Epithelial cell of proximal tubule (primary cell): ENCODE measurements at places on chromosomes 12 and 14.

GRCh38 chr12:49301760-49302159 is 6.8 kb downstream of the PRPH start:
- DNase-seq = no peak

DNA sequence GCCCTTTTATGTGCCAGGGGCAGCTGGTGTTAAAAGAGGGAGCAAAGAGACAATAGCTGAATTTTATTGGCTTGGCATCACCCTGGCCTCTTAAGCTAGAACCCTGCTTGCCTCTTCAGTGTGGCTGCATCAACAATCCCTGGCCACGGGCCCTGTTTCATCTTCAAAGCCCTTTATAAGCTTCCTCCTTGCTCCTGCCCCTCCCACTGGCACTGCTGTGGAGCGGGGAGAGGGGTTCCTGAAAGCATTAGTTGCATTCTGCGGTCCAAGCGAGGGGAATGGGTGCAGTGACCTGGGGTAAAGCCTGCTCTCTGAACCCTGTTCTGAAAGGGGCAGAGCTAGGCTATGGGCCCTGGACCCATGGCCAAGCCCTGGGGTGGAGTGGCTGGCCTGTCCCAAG is 220 bp upstream of the KRT83 start:
- DNase-seq = no peak

GRCh38 chr12:130444061-130444460 is 106.4 kb downstream of the PIWIL1 start:
- DNase-seq = no peak

- peak; percentile 22 for DNase-seq
Observed at GRCh38 chr14:72513965-72514659, 379.8 kb downstream of the DPF3 start.

DNA sequence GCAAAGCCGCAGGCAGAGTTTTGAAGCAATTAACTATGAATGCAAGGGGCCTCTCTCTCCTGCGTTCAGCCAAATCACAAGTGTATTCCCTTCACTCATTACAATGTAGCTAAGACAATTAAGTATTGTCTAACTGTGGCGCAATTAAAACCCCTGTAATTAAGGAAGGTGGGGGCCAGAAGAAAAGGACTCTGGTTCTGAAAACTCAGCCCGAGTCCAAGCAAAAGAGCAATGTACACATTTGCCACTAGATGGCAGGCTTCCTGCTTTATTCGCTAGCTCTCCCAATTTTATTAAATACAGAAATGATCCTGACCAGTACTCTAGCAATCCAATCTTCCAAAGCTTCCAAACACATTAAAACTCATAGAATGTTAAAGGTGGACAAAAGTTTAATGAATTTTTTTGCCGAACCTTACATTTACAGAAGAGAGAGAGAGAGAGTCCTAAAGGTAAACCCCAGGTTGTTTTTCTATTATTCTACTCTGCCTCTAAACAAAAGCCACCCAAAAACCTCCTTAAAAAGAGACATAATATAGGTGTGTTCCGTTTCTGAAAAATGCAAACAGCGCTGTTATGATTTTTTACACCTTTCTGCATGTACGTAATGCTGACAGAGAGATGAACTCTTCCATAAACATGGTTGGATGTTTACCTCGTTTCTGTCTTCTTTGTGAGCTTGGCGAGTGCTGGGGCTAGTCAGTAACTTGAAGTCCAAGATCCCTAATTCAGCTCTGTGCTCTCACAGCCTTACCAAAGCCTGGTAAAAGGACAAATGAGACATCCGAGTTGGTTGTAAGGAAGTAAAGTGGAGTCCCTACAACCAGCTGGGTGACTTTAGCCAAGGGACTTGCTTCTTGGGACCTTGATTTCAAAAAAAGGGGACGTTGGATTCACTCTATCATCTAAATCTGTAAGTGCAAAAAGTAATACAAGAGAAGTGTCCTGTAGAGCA is 50.9 kb upstream of the VASH1 start:
- DNase-seq = no peak

GRCh38 chr12:12528361-12529270 is 34.0 kb downstream of the DUSP16 start:
- no peak for DNase-seq

DNA sequence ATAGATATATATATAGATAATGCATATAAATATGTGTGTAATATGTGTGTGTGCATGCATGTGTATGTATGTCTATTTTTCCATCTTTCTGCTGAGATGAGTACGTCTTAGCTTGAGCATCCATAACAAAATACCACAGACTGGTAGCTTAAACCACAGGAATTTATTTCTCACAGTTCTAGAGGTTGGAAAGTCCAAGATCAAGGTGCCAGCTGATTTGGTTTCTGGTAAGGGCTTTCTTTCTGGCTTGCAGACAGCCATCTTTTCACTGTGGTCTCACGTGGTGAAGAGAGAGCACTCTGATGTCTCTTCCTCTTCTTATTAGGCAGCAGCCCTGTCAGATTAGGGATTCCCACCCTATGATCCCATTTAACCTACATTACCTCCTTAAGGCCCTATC is 47.3 kb downstream of the ACSM4 start:
- no peak for DNase-seq

GRCh38 chr14:104881369-104881979 is 16.4 kb downstream of the CEP170B start:
- DNase-seq = no peak

DNA sequence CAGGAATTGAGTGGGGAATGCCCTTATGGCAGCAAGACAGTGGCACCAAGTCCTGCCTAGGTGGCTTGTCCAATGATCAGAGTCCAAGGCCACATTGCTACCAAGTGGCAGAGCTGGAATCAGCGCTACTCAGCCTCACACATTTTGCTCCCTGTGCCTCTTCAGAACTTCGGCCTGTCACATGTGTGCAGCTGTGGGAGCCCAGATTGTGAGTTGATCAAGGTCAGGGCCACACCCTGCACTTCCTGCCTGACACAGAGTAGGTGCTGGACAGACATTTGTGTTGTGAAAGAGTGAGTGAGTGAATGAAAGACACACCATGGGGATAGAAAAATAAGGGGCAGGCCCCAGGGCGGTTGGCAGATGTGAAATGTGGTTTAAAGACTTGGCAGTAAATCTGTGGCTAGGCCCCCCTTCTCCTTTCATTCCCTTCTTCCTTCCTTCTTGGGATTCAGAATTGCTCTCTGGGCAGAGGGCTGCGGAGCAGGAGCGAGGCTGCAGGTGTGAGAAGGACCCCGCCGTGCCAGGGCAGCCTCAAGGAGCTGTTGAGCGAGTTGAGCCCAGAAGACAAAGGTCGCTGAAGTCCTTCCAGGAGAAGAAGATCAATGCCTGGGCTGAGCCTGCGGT is 83.5 kb downstream of the SLC25A47 start:
- no peak for DNase-seq

DNA sequence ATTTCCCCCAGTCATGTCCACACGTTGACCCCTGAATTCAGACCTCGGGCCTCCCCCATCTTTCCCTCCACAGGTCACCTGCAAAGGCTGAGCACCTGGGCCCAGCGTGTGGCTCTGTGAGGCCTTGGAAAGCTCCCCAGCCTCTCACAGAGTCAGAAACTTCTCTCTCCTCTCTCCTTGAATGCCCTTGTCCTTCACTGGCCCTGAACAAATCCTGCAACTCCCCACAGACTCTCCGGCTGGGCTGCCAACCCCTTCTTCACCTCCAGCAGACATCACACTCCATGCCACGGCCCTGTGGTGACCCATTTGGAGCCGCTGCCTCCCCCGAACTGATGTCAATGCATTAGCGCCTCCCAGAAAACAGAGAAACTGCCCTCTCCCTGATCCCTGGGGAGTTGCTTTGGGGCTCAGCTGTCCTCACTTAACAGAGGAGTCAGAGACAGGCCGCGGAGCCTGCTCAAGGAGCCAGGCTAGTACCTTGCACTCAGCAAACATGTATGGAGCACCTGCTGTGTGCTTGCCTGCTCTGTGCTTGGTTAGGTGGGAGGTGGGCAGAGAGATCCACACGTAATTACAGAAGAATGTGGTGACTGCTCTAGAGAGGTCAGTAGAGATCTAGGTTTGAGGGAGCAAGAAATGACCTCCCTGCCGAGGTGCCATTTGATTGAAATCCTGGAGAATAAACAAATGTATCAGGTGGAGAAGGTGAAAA is 99.2 kb upstream of the PWP1 start:
- DNase-seq = no peak

- DNase-seq = no peak
Observed at GRCh38 chr12:90924406-90924805, 30.6 kb downstream of the CCER1 start.

DNA sequence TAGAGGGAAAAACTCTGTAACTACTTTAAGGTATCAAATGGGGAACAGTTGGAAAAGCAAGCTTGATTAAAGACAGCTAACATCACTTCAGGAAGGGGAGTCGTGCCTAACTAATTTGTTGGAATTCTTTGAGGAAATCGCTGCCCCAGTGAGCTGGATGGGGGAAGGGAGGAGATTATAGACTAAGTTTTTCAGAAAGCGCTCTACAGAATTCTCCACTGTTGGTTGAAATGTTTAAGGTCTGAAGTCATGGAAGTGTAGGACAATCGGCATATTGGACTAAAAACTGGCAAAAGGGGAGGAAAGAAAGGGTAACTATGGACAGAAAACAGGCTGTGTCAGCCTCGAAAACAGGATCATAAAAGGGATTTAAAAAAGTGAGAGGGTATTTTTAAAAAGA is 229.9 kb upstream of the HMGA2 start:
- no peak for DNase-seq

- DNase-seq = no peak
Observed at GRCh38 chr14:94540031-94540794, 21.0 kb upstream of the SERPINA4 start.

DNA sequence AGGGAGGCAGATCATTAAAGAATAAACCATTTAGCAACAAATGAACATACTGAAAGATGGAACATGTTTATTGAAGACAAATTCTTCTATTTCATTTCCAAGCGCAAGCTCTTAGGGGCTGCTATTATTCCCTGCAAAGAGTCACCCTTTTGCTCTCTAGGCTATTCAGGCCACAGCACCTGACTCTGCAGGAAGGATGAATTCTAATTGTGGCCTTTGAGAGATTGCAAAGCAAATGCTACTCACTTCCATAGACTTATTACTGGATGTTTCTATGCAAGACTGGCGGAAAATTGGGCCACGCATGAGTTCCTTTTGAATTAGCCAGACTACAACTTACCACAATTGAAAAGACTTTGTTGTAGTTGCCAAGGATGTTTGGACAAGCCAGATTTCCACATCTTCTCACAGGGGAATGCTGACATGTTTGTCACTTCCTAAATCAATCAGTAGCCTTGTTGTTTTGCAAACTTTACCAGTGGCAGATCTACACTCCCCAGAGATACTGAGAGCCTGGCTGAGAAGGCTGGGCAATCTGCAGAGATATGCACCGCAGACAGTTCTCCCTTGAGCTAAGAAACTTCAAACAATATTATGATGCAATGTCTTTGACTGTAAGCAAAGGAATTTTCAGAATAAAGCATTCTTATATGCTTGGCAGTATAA is 334.3 kb upstream of the SYT1 start:
- no peak for DNase-seq

DNA sequence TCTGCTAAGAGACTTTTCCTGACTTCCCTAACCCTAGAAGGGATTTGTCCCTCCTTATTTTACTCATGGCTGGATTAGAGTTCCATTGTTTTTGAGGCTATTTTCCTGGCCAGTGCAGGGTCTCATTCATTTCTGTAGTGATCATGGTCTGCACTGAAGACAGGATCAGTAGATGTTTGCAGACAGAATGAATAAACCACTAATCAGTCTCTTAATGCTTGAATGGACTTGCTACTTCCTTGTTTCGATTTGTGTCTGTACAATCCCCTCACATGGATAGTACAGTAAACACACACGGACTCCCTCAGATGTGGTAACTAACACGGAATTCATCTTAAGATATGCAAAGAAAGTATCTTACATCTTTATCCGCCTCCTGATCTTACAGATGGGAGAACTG is 102.6 kb upstream of the PRB2 start:
- DNase-seq = no peak

DNA sequence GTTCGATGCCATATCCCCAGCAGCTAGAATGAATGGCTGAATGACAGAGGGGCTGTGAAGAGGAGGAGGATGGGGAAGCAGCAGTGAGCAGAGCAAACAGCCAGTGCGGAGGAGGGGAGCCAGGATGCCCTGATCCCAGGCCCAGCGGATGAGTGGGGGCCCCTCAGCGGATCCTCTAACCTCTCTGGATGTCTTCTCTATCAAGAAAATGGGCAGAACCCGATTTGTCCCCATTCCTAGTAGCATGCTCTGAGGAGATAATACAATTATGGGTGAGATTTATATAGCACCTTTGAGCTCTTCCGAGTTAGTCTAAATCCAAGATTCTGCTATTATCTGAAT is 30.0 kb upstream of the RPLP0 start:
- DNase-seq = no peak

DNA sequence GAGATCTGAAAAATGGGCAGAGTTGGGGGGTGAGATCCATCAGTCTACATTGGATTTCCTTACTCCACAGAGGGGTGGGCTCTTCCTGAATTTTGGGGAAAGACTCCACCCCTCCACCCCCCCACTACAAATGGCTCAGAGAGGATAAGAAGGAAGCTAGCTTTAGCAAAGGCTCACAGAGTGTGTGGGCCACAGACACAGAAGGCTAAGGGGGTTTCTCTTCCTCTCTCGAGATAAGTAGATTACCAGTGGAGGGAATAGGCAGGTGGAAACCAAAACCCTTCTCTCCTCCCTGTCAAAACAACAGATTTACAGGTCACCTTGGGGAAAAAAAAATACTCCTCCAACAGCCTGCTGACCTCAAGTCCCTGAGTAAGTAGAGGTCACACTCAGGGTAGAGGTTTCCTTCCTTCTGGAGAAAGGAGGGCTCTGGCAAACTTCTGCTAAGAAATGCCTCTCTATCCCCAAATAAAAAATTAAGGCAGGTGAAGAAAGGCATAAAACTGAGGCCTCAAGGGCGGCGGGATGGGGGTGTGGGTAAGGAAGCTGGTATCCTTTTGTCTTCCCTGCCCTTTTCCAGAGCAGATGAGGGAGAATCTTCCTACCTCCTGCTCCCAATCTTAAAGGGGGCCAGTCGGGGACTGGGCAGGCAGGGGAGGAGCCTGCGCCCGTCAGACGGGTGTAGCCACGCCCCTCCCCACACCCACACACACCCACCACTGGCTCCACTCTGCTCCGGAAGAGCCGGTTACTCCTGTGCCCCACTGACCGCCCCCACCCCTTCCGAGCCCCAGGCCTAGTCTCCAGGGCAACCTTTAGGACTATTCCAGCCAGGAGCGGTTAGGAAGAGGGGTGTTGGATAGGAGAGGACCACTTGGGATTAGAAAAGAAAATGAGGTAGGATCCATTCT is 1.9 kb upstream of the BAZ2A start:
- no peak for DNase-seq

GRCh38 chr12:16246264-16246663 is 31.2 kb downstream of the SLC15A5 start:
- DNase-seq = no peak

GRCh38 chr12:103994235-103994634 is 28.6 kb downstream of the TDG start:
- DNase-seq = no peak
